ENCODE measurements at places on chromosomes 13 and 19.

DNA sequence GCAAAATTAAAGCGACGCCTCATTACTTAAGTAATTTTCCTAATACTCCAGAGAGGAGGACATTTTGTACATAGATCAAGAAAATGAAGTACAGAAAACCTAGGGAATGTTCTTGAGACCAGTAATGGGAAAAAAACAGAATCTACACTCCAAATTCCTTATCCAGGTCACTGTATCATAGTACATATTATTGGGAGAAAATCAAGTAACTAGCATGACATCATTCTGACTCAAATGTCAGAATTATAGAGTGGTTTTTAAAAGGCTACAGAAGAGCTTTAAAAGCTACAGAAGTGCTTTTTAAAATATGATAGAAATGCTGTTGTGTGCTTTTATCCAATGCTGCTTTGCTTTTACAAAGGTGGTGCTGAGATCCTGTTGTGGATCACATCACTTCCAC is 86.3 kb upstream of the SLC15A1 start:
- no peak for DNase-seq

DNA sequence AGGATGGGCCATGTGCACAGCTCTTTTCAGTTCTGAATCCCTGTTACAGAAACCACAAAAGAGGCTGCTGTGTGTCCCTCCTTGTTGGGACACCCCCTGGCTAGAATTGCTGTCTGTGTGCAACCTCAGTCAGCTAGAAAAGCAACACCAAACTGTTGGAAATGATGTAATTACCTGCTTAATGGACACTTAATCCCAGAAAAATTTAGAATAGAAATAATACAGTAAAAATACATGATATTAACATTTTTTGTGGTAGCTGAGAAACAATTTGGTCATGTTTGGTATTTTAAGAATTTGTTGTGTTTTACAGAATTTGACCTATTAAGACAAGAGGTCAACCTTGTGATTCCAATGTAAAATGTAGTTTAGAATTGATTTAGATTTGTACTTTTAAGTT is 46.8 kb downstream of the FAM124A start:
- no peak for DNase-seq

GRCh38 chr19:58563034-58563573 is 4.7 kb upstream of the UBE2M start:
- no peak for DNase-seq

DNA sequence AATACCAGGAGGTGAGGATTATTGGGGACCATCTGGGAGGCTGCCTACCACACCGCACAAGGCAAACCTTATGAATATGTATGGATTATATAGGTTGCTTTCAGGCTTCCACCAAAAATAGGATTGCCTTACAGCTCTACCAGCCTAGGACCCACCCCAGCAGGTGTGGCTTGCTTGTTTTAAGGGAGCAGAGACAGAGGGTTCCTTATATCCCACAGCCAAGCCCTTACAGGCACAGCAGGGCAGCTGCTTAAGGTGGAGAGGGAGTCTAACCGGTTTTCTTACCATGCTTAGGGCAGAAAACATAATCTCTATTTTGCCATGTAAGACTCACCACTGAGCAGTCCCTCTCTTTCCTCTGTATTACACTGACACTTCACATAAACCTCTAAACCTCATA is 16.1 kb upstream of the TTYH1 start:
- DNase-seq = no peak

GRCh38 chr13:64510747-64511146 is 2719.4 kb downstream of the PCDH9 start:
- DNase-seq = no peak

- DNase-seq = no peak
Observed at GRCh38 chr13:110572778-110573118, 11.2 kb upstream of the RAB20 start.

GRCh38 chr19:53659292-53659691 is 27.5 kb downstream of the DPRX start:
- no peak for DNase-seq

- no peak for DNase-seq
Observed at GRCh38 chr19:45414468-45414867, 8.0 kb downstream of the POLR1G start.

- no peak for DNase-seq
Observed at GRCh38 chr19:33432015-33432414, 58.5 kb downstream of the CEBPG start.

DNA sequence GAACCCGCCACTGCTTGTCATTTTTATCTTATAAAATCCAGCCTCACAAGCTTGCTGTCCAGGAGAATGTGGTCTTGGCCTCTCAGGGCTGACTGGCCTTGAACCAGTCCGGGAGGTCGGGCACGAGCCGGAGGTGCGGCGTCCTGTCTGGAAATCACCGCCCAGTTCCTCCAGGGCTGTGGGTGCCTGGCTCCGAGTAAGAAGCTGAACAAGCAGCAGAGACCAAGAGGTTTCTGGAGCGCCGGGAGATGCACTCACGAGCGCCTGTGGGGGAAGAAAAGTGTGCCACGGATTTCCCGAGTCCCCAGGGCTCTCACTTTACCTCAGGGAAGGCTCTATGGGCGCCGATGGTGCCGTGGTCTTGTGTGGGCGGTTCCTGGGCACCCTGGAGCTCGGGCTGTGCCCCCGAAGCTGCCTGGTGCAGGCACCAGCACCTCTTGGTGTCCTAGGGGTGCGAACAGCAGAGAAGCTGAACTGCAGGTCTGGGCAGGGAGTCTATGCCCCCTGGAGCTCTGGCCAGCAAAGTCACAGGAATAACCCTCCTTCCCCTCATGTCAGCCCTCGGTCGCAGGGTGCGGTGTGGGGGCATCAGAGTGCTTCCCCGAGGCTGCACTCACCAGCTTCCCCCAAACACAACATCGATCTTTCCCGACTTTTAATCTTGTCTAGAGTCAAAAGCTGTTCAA is 50.0 kb downstream of the GAS6 start:
- DNase-seq = no peak

DNA sequence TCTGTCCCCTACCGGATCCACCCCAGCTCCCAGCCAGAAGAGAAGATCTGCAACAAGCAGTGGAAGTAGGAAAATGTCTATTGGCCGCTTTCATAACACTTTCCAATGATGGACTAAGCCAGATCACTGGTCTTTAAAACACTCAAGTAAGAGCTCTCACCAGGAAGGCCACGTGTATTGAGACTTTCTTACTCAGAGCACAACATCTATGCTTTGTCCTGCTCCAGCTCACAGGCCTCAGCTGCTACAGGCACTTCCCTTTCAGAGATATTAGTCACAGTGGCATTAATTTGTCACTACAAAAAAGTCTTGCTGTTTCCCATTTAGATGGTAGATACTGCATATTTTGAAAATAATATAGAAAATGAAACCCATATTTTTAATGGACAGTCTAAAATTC is 164.2 kb downstream of the ABCC4 start:
- DNase-seq = no peak

- peak; percentile 59 for DNase-seq
Observed at GRCh38 chr13:108176685-108177274, 38.6 kb downstream of the LIG4 start.

- peak; percentile 58 for DNase-seq
Observed at GRCh38 chr19:39110263-39110967, 15.2 kb upstream of the PAK4 start.

GRCh38 chr13:40440990-40441820 is 225.2 kb downstream of the FOXO1 start:
- no peak for DNase-seq

DNA sequence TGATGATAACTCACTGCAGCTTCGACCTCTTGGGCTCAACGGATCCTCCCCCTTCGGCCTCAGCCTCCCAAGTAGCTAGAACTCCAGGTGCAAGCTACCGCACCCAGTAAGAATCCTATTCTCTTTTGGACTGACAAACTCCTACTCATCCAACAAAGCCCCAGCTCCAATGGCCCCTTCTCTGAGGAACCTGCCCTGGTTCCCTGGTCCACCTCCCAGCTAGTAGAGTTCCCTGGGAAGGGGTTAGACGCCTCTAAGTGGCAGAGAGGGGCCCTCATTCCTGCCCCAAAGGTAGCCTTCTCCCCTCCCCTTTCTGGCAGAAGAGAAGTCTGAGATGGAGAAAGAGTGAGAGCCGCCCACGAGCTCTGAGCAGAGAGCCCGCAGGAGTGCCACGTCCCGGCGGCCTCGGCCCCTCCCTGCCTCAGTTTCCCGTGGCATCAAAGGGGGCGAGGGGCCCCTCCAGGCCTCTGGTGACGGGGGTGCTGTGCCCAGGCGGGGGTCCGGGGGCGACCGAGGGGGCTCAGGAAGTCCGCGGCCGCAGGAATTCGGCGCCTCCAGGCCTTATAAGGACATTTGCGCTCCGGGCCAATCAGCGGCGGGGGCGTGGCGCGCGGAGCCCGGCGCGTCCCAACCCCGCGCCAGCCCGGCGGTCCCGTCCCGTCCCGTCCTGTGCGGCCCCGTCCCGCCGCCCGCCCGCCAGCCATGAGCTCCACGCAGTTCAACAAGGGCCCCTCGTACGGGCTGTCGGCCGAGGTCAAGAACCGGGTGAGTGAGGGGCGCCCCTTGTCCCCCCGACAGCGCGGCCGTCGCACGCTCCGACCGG is at the start of gene CNN2:
CNN2 (plus strand) TSS at position 649 of the 823 bp plus-strand sequence; CDS start at position 703, 54 bp downstream.
- peak; percentile 55 for DNase-seq

DNA sequence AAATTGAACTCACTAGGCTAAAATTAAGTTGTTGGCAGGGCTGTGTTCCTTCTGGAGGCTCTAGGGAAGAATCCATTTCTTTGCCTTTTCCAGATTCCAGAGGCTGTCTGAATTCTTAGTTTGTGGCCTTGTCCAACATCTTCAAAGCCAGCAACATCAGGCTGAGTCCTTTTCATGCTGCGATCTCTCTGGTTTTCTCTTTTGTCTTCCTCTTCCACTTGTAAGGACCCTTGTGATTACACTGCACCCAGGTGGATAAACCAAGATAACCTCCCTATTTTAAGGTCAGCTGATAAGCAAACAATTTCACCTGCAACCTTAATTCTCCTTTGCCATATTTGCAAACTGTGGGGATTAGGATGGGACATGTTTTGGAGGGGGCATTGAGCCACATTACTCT is 11.5 kb downstream of the UTP14C start:
- no peak for DNase-seq

DNA sequence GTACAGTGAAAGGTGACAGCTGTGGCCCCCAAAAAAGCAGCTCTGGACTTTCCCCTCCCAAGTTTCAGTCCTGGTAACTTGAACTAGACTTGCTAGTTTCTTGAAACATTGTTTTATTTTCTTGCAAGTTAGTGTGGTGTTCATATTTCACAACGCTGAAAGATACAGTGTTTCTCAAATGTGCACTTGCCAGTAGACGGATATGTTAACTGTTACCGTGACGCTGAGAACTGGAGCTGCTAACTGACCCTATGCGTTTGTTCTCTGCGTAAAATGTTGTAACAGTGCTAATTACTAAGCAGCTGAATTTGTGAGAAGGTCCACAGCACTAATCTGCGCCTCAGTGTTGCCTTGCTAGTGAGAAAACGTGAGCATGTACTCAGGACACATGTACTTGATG is 79.6 kb downstream of the GGACT start:
- no peak for DNase-seq

GRCh38 chr19:29840066-29840950 is 28.5 kb downstream of the CCNE1 start:
- no peak for DNase-seq

- no peak for DNase-seq
Observed at GRCh38 chr13:30847650-30848307, 58.3 kb upstream of the MEDAG start.

DNA sequence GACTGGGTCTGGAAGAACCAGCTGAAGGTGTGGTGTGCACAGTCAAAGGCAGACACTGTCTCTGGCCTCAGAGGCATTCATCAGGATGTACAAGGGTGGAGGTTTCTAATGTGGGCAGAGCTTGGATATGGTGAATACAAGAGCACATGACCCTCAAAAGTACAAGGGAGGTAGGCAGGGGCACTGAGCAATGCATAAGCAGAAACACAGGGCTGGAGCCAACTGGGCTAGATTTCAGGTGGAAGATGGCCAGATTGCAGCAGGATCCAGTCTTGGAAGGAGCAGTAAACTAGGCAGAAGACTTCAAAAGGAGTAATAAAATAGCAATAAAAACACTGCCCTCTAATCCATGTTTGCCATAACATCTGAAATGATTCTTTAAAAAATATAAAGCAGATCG is 417.1 kb downstream of the OLFM4 start:
- no peak for DNase-seq

DNA sequence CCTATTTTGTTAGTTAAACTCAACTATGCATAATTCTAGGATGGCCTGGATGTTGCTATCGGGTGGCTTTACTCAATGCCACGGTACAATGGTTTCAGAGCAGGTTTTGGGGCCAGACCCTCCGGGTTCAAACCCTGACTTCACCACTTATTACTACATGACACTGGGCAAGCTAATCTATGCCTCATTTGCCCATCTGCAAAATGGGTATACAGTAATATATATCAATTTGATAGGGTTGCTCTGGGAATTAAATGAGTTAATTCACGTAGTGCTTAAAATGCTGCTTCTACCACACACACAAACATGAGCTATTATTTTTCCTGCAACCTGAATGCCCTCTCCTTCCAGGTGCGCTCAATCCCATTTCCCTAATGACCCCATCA is 839 bp downstream of the ESD start:
- no peak for DNase-seq

DNA sequence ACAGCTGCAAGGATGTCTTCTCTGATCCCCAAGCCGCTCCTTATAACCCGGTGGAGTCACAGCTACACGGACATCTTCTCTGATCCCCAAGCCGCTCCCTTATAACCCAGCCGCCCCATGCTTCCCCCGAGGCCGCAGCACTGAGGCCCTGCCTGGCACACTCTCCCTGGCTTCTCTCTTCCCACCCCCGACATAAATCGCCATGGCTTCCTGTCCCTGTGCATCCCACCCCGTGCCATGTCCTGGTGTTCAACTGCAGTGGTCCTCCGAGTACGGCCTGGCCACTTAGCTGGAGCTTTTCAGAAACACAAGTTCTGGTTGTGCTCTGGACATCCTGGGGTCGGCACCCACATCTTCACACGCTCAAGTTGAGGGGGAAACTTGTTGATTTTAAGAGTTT is 60.4 kb downstream of the RASA3 start:
- no peak for DNase-seq

DNA sequence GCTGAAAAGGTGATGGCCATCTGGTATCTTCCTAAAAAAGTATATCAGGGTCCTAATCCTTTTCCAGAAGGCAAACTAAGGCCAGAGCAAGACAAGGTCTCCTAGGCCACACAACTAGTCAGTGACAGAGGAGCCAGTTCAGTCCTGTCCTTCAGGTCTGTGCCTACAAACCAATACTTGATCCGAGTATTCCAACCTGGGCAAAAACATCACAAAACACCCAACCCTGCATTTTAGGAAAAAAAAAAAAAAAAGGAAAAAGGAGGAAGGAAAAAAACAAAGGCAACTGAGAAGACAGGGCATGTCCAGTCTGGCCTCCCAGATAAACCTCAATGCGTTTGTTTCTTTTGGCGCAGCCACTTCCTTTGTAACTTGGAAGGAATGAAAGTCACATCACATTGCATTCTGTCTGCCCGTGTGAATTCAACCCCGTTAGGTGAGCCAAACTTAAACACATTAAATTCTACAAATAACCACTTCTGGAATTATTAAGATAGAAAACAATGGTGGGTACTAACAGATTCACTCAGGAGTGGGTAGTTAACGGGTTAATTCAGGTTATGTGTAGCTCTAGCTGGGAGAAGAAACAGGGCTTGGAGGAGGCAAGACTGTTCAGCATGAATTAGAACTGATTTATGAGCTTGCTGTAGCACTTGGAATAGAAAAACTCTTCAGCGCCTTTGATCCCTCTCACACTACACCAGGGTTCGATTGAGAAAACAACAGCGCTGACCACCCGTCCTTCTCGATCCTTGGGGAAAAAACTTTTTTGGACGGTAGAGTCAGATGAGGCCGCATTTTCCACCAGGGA is 43.0 kb upstream of the HNRNPA1L2 start:
- DNase-seq = no peak

- no peak for DNase-seq
Observed at GRCh38 chr13:28413999-28414398, 80.9 kb downstream of the FLT1 start.

All from T-helper 9 cell (primary cell).